HCEC 1CT (cell line): ENCODE measurements at places on chromosomes 12 and 14.

GRCh38 chr14:81480741-81481140 lies 52.9 kb downstream of the SEL1L start:
- DNase-seq, result no peak

GRCh38 chr12:13039328-13039956 lies 4.7 kb upstream of the FAM234B start:
- no peak for DNase-seq

- DNase-seq, result no peak
Measured at GRCh38 chr12:72522411-72522810, 250.2 kb downstream of the TRHDE start.

DNA sequence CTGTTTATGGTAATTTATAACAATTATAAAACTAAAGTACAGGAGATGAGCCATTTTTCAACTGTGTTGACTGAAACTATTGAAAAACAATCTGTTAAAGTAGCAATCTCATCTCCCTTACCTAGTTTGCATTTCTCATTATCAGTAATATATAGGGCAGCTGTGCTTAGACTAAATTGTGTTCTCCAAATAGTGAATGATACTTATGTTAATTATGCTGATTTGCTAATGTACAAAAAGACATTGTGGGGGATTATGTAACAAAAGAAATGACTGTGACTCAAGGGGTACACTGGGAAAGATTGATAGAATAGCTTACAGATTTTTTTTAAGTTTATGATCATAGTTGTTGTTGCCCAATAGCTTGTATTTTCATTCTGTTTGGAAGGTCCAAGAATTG lies 207.7 kb downstream of the FUT8 start:
- peak; percentile 7 for DNase-seq

DNA sequence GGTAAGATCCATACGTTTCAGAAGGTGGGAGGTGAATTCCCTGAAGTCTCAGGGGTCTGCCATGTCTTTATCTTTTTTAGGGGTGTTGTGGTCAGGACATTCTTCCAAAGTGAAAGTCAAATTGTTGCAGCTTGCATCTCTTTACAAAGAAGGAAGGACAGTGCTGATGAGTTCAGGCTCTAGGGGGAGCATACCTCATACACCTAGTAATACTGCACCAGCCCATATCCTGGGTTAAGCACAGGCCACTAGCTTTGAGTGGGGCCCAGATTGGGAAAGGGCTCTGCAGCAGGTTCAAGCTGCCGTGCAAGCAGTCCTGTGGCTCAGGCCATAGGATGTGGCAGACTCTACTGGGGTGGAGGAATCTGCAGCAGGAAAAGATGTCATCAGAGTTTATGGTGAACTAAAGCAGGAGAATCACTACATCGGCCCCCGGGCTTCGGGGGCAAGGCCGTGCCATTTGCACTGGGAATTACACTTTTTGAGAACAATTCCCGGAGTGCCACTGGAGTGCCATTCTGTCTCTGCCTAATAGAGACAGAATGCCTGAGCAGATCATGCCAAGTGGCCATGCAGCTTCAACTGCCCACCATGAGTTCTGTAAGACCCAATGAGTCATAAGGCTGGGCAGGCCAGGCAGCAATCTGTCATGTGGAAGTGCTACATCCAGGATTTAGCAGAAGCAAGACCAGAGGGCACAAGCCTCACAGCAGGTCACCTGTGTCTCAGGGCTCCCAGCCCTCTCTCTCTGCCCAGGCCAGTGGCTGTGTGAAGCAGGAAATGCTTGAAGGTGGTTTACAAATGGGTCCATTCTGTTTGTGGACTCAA lies 32.3 kb downstream of the DIO3 start:
- DNase-seq, result no peak

DNA sequence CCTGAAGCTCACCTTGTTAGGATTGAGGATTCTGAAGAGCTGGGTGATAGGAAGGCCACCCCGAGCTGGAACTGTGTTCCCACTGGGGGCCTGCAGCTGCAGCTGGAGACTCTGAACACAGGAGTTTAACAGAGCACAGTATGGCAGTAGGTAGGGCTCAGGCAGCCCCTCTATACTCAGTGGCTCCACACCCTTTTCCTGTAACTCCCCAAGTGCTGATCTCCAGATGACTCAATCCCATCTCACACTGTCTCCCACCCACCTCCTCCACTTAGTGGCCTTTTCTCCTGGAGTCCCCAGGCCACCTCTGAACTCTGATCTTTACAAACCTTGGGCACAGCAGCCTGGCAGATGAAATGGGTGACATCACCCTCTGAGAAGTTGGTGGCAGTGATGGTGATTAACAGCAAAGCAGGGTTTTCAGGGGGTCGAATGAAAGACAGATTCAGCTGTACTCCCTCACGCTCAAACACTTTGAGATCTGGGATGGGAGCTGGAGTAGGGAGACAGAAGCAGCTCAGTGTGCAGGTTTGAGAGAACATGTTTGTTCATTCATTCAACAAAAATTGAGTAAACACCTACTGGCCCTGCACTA lies 4.0 kb downstream of the THTPA start:
- no peak for DNase-seq

- no peak for DNase-seq
Measured at GRCh38 chr12:52727037-52727436, 23.7 kb upstream of the KRT77 start.

GRCh38 chr14:54168489-54168888 lies 211.9 kb upstream of the BMP4 start:
- DNase-seq, result no peak

DNA sequence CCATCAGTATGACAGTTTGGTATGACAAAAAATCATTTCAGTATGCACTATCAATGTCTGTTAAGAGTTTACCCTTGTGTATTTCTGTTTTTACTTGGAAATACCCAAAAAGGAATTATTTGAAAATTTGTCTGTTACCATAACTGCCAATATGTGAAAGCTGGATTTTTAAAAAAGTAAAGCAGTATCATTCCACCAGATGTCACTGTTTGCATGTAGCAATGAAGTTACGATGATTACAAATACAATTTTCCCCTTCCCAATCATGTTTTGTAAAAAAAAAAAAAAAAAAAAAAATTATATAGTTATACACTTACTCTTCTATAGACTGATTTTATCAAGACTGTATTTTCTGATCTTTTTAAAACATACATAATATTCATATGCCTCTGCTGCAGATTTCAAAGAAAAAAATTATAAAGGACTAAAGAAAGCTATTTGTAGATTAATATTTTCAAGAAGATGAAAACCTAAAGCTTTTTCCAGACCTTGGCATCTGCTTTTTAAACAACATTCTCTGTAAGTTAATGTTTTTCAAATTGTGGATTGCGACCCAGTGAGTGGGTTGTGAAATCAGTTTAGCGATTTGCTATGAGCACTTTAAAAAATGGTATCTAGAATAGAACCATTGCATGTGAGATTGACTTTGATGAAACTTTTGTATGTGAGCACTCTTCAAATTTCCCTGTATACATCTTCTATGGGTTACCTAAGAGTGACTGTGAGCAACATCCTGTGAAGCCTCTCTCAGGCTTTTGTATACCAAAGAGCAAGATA lies 114.2 kb downstream of the TTC6 start:
- peak; percentile 32 for DNase-seq

DNA sequence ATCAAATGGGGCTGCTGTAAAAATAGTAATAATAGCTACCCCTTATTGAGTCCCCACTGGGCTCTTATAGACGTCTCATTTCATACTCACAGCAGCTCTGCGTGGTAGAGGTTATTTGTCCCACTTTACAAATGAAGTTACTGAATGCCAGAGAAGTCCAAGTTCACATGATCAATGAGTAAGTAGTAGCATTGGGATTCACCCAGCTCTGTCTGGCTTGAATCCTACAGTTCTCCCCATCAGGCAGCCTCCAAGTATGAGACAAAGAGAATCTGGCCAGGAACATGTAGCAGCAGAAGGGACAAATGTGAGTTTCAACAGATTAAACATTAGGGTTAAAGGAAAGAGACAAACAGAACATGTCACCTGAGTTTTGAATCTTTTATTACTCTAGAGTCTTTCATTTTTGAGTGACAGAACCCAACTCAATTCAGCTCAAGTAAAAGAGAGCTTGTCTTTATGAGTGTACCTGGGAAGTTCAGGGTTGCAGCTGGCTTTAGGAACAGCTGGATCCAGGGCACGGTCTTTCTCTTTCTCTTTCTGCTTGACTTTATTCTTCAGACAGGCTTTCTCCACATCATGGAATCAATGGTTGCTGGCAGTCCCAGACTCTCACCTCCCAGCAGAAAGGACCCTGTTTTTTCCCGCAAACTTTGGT lies 64.1 kb upstream of the JDP2 start:
- DNase-seq, result peak; percentile 9

GRCh38 chr14:92037989-92038388 lies 1.9 kb downstream of the TRIP11 start:
- DNase-seq, result no peak

GRCh38 chr12:12441843-12442461 lies 85.1 kb downstream of the BORCS5 start:
- DNase-seq, result no peak

GRCh38 chr12:122517877-122518276 lies 8.9 kb downstream of the RSRC2 start:
- DNase-seq, result peak; percentile 96

- no peak for DNase-seq
Measured at GRCh38 chr12:45138609-45139008, 77.3 kb upstream of the ANO6 start.

DNA sequence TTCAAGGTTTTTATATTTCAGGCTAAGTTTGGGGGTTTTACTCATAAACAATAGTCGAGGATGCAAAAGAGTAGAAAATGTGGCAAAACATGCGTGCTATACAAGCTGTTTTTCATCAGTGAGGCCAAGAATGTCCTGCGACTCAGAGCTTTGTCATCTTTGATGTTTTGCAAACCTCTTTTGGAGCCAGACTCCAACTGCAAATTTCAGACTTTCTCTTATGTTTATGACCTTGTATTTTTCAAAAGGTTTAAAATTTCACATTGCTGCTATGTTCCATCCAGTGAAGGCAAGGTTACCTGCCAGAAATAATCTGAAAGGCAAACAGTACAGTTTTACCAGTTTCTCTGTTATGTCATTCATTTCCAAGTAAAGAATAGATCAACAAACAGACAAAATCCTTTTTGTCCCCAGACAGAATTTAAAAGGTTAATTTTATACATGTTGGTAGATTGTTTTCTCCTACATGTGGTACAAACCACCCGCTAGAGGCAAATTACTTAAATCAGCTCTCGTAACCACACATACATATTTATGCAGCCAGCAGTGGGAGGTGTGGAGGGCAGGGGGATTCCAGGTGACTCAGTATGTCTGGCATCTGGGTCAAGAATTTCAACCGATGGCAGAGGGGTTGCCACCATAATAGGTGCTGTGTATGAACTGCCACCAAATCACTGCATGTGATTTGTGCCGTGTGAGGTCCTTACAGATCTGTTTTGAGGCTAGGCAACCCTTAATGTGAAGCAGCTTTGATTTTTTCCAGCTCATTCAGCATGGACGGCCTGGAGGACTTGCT lies 119.8 kb upstream of the CPM start:
- DNase-seq, result peak; percentile 83

- peak; percentile 47 for DNase-seq
Measured at GRCh38 chr14:58488550-58488949, 61.0 kb downstream of the KIAA0586 start.

- no peak for DNase-seq
Measured at GRCh38 chr12:114189266-114189665, 216.7 kb downstream of the TBX5 start.

DNA sequence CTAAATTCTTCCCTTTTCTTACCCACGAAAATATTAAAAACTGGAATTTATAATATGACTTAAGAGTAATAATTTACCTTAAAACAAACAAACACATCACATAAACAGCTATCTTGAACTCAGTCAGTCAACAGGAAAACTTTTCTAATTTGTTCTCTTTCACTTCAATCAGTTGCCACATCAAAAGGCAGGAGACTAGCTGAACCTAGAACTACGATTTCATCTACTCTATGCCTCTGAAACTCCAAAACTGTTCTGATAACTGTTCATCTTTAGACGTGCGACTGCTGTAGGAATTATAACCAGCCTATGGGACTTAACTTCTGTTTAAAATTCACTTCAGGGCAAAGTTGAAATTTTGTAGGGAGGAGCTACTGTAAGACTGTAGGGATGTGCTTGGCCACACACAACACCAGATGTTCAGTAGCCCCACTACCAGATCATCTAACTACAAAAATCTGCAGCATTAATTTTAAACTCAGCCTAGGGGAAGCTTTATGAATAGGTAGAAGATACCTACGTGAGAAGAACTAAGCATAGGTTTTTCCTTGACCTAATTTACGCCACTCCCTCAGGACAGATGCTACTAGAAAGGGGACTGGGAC lies 7.6 kb upstream of the RAD51AP1 start:
- DNase-seq, result no peak

- DNase-seq, result no peak
Measured at GRCh38 chr14:21846227-21846885, 172.7 kb upstream of the OR4E1 start.

DNA sequence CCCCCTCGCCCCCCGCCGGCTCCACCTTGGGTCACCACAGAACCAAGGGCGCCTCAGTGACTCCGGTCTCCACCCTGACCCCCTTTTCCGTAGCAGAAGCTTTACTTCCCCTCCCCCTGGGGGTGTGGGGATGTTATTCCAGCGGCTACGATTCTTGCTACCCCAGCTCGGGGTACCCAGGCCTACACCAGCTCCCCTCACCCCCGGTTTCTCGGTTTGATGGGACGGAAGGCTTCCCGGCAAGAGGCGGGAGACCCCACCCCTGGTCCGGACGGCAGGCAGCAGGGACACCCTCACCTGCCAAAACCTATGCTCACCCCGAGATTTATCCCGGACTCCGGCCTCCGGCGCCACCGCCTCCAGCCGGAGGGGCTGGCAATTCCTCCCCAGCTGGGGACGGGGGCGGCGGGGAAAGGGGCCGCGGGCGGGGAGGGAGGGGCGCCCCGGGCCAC lies 619 bp downstream of the RAB15 start:
- DNase-seq, result no peak

- no peak for DNase-seq
Measured at GRCh38 chr14:23085458-23085857, 9.5 kb downstream of the ACIN1 start.

DNA sequence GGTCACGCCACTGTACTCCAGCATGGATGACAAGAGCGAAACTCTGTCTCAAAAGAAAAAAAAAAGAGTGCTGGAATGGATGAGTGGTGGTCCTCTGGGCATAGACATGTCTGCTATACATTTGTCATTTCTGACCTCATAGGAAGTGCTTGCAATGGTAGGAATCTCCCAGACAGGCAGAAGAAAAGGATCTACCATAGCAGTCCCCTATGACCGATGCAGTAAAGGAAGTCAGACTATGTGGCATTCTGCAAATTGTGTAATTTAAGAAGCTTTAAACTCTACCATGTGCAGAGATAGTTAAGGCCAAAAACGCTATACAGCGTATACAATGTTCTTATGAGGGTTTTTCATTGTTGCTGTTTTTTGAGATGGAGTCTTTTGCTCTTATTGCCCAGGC lies 24.7 kb upstream of the RAP1B start:
- DNase-seq, result no peak
